DND-41 (cell line): ENCODE measurements at places on chromosomes 3 and 15.

GRCh38 chr15:22884344-22884743, 45.9 kb downstream of the NIPA2 start:
- H3K4me1 ChIP-seq = 0 out of 2 replicates have a peak, but pooled peaks cover 3% of the 10 kb centered on the region
- H3K27ac ChIP-seq = no peak overlapping the region
- H3K36me3 ChIP-seq = no peaks in the 10 kb centered on the region
- DNase-seq = peak; percentile 22
- no peak overlapping the region for H3K4me3 ChIP-seq
- no peaks in the 10 kb centered on the region for H3K27me3 ChIP-seq

GRCh38 chr3:173733029-173733652, 335.6 kb downstream of the NLGN1 start:
- H3K4me3 ChIP-seq = no peak overlapping the region
- no peaks in the 10 kb centered on the region for H3K36me3 ChIP-seq
- DNase-seq = no peak

- H3K27me3 ChIP-seq = peaks cover 31% of the 10 kb centered on the region
- H3K27ac ChIP-seq = no peak overlapping the region
- H3K4me1 ChIP-seq = no peaks in the 10 kb centered on the region
- DNase-seq = no peak
Observed at GRCh38 chr3:53694666-53695323, 151.4 kb downstream of the CHDH start.

GRCh38 chr3:9903238-9903624, 583 bp downstream of the IL17RE start:
- H3K4me3 ChIP-seq = no peak overlapping the region
- no peaks in the 10 kb centered on the region for H3K27me3 ChIP-seq
- H3K36me3 ChIP-seq = no peaks in the 10 kb centered on the region
- DNase-seq = no peak
- H3K4me1 ChIP-seq = peaks cover 27% of the 10 kb centered on the region

DNA sequence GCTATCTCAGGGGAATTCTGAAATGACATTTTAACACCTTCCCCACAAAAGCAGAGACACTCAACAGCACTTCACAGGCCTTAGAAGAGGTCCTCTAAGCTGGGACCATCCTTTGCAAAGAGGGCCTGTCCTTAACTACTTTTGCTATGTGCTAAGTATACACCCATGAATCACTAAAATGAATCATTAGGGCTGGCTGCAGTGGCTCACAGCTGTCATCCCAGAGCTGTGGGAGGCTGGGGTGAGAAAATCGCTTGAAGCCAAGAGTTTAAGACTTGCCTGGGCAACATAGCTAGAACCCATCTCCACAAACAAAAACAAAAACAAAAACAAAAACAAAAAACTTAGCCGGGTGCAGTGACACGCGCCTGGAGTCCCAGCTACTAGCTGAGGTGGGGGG, 53.9 kb upstream of the MELTF start:
- H3K27me3 ChIP-seq = no peaks in the 10 kb centered on the region
- H3K27ac ChIP-seq = no peak overlapping the region
- H3K4me3 ChIP-seq = no peak overlapping the region
- DNase-seq = no peak
- H3K4me1 ChIP-seq = no peaks in the 10 kb centered on the region

GRCh38 chr3:94739420-94739819, 676.6 kb downstream of the NSUN3 start:
- no peaks in the 10 kb centered on the region for H3K4me1 ChIP-seq
- H3K27ac ChIP-seq = no peak overlapping the region
- no peak overlapping the region for H3K4me3 ChIP-seq
- H3K36me3 ChIP-seq = no peaks in the 10 kb centered on the region

- H3K27ac ChIP-seq = no peak overlapping the region
- no peaks in the 10 kb centered on the region for H3K27me3 ChIP-seq
- H3K4me1 ChIP-seq = no peaks in the 10 kb centered on the region
- no peak for DNase-seq
- H3K4me3 ChIP-seq = no peak overlapping the region
Observed at GRCh38 chr3:160822936-160823335, 66.9 kb downstream of the PPM1L start.

DNA sequence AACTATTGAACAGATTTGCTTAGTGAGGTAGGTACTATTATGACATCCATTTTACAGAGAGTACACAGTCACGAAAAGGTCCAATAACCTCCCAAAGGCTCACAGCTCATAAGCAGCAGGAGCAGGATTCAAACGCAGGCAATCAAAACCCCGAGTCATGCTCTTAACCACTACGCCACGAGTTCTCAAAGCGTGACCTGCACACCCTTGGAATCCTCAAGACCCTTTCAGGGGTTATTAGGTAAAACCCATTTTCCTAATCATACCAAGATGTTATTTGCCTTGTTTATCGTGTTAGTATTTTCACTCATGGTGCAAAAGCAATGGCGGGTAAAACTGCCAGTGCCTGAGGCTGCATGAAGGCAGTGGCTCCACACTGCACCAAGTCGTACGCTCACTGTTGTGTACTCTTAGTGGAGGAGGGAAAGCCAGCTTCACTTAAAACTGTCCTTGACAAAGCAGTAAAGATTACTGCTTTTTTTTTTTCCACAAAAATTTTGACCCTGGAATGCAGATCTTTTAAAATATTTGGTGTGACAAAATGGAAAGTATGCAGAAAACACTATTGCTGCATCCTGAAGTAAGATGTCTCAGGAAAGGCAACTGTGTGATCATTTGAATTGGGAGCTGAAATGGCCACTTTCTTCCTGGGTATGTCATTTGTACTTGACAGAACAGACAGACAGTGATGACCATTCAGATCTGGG, 96.1 kb downstream of the IGF2BP2 start:
- H3K4me1 ChIP-seq = no peaks in the 10 kb centered on the region
- H3K4me3 ChIP-seq = no peak overlapping the region
- no peak for DNase-seq
- H3K27ac ChIP-seq = no peak overlapping the region
- H3K27me3 ChIP-seq = peaks cover 3% of the 10 kb centered on the region
- no peaks in the 10 kb centered on the region for H3K36me3 ChIP-seq

DNA sequence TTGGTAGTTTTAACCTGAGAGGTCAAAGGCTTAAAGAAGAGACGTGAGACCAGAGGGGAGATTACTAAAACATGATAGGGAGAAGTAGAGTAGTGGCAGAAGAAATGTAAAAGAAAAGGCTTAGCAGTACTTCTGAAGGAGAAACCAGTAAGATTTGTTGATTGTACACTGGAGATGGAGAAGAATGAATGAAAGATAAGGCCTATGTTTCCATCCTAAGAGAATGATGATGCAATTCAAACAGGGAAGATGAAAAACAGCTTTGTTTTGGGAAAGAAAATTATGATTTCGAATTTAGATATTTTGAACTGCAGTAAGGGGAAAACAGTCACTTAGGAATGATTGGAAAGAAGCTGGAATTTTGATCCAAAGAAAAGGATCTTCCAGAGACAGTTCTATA, 97.4 kb upstream of the PLXND1 start:
- H3K4me1 ChIP-seq = no peaks in the 10 kb centered on the region
- H3K27ac ChIP-seq = no peak overlapping the region
- no peak for DNase-seq
- no peaks in the 10 kb centered on the region for H3K36me3 ChIP-seq

DNA sequence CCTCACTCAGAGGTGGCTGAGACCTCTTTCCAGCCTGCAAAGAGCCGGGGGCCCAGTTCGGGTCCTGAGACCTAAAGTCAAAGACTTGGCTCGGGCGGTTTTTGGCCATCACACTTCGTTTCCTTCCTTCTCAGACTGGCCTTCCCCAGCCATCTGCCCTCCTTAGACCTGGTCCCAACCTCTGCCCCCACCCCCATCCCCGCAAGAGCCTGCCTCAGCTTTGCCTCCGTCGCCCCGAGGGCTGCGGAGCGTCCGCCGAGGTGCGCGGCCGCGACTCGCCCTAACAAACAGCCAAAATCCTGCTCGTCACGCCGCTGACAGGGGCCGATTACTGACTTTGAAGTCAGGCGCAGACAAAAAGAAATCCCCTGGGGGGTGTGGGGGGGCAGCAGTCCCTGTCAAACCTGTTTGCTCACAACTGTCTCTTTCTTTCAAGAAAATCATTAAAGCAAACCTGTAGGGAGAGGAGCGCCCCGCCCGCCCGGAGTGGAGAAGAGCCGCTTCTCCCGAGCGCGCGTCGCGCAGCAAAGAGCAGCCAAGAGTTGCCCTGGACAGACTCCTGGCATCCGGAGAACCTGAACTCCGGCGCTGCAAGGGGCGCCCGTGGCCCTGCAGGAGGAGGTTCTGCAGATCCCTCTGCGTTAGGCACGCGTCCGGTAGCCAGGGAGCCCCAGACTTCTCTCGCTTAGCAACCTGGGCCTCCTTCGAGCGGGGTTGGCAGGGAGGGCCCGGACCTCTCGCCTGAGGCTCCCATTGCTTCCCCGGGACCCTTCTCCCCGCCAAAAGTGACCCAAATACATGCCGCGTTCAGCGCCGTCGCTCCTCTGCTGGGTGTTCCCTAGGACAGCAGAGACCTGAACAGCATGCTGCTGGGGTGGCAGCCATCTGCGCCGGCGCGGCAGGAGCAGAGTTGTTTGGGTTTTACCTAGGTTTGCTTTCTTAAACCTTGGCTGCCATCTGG, 4.5 kb downstream of the SOX14 start:
- H3K4me3 ChIP-seq = no peak overlapping the region
- no peaks in the 10 kb centered on the region for H3K36me3 ChIP-seq
- peaks cover 16% of the 10 kb centered on the region for H3K27me3 ChIP-seq
- H3K4me1 ChIP-seq = no peaks in the 10 kb centered on the region
- no peak for DNase-seq

DNA sequence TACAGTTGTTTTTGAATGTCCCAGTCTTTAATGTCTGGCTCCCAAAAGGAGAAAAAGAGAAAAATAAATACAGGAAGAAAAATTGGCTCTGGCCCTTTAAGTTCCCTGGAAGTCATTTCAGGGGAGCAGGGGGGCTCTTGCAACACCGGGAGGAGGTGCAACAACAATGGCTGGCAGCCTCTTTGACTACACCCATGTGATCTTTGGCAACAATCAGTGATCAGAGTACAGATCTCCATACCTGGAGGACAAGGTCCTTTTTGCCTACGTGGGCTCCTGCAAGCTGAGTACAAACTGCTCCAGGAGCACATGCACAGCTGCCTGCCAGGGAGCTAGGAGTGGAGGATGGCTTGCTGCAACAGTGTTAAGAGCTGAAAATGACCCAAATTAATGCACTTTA, 63.9 kb downstream of the GLCE start:
- H3K4me1 ChIP-seq = no peaks in the 10 kb centered on the region
- no peak overlapping the region for H3K4me3 ChIP-seq
- no peaks in the 10 kb centered on the region for H3K36me3 ChIP-seq
- no peak for DNase-seq

- no peaks in the 10 kb centered on the region for H3K27me3 ChIP-seq
- no peak overlapping the region for H3K4me3 ChIP-seq
- H3K4me1 ChIP-seq = no peaks in the 10 kb centered on the region
- H3K36me3 ChIP-seq = no peaks in the 10 kb centered on the region
- no peak for DNase-seq
- no peak overlapping the region for H3K27ac ChIP-seq
Observed at GRCh38 chr3:72229952-72230351, 445.0 kb upstream of the PROK2 start.

DNA sequence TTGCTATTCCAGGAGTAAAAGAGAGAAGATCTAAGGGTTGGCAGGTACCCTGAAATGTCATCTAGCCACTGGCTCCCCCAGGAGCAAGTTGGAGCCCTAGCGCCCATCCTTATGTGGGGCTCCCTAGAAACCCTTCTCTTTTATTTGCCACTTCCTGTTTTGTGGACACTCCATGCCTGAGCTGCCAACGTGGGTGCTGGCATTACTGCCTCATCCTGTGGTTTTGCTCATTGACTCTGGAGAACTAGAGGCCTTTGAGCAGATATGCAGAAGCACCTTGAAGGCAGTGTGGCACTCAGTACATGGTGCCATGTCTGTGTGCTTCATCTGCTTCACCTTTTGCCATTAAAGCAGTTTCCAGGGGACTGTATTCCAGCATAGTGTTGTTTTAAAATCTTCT, 8.1 kb downstream of the EDEM1 start:
- peaks cover 76% of the 10 kb centered on the region for H3K36me3 ChIP-seq
- peak; percentile 84 for DNase-seq
- no peak overlapping the region for H3K4me3 ChIP-seq

DNA sequence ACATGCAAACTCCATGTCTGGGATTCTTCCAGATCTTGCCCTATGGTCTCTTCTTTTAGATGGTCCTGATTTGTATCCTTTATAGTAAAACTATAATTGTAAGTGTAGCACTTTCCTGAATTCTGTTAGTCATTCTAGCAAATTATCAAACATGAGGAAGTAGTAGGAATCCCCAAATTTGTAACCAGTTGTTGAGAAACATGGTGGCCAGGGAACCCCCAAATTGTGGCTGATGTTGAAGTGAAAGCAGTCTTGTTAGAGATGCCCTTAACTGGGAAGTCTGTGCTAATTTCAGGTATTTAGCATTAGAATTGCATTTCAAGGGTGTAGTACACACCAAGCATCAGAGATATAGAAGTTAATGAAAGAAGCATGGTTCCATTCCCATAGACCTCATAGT, 180.4 kb upstream of the STT3B start:
- no peak overlapping the region for H3K27ac ChIP-seq
- H3K27me3 ChIP-seq = no peaks in the 10 kb centered on the region
- DNase-seq = no peak

DNA sequence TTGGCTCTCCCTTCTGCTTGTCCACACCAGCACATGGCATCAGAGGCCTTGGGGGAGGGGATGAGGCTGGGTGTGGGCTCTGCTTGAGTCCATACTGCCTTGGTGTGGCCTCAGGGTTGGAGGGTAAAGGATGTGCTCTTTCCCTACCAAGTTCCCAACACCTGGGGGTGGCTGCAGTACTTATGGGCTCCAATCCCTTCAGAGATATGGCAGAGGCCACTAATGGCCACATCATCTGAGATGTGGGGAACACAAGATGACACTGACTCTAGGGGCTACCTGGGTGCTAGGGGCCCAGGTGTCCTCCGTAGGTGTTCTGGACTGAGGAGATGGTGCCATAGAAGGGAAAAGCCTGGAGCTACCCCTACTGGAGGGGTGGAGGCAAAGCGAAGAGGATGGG, 6.9 kb downstream of the CXCR6 start:
- no peak for DNase-seq
- peak overlapping the region; percentile 45 for H3K27ac ChIP-seq
- no peak overlapping the region for H3K4me3 ChIP-seq
- H3K36me3 ChIP-seq = peaks cover 100% of the 10 kb centered on the region
- H3K27me3 ChIP-seq = no peaks in the 10 kb centered on the region
